ENCODE measurements at places on chromosomes 2 and 18.

- DNase-seq = no peak
Measured at GRCh38 chr2:142681952-142682351, 195.5 kb upstream of the KYNU start.

DNA sequence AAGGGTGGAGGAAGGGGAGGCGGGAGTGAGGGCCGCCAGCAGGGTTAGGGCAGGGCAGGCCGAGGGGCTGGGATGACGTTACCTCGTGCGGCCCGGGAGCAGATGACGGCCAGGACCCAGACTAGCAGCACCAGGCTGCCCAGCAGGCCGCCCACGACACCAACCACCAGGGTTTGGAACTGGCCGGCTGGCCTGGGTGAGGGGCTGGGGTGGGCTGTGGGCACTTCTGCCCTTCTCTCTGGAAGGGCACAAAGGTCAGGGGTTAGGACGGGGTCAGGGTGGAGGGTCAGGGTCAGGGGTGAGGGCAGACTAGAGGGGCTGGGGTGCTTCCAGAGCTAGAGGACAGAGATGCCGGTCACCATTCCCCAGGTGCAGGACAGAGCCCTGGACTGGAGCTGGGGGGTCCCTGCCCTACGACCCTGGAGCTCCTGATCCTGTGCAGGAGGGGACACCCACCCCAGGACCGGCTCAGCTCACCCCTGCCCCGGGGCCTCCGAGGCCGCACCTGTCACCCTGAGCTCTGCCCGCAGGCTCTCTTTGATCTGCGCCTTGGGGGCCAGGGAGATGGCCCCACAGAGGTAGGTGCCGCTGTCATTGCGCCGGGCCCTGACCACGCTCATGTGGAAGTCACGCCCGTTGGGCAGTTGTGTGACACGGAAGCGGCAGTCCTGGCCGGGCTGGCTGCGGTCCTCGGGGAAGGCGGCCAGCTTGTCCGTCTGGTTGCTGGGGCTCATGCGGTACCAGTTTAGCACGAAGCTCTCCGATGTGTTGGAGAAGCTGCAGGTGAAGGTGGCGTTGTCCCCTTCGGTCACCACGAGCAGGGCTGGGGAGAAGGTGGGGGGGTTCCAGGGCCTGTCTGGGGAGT lies 6.3 kb downstream of the PDCD1 start:
- peak; percentile 21 for DNase-seq

- no peak for DNase-seq
Measured at GRCh38 chr18:10898417-10898974, 250.9 kb downstream of the PIEZO2 start.

DNA sequence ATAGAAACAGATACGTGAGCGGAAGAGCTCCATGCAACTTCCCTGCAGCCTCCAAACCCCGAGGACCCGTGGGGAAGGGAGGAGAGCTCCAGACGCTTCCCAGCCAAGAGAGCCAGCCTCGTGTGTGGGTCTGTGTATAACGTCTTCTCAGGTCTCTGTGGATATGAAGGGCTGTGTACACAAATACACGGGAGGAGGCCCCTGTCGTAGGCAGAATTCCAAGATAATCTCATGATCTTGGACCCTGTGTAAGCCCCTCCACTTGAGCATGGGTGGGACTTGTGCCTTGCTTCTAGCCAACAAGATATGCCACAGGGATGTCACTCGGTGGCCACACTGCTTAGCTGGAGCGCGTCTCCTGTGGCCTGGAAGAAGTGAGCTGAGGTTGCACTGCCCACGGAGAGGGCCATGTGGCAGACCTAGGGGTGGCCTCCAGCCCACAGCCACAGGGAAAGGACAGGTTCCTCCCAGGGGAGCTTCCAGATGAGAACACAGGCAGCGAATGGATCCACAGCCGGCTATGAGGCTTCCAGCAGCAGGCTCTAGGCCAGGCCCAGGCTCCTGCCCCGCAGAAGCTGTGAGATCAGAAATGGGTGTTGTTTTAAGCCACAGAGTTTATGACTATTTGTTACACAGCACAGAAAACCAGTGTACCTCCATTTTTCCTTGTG lies 15.6 kb upstream of the KLF11 start:
- DNase-seq = no peak

DNA sequence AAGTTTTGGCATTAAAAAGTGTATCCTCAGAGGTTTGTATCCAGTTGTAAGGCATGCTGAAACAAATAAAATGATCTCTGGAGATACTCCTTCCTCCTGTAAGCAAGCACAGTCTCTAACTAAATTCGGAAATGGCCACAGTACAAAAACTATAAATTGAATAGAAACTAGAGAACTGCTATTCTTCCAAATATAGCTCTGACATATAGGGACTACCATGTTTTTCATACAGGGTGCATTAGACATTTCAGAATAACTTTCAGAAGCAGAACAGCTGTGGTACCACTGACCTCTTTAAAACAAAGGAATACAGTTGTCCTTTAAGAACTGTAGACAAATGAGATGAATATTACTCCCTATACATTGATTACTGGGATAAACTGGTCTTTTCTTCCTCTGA lies 568.5 kb downstream of the ARHGAP15 start:
- DNase-seq = no peak

DNA sequence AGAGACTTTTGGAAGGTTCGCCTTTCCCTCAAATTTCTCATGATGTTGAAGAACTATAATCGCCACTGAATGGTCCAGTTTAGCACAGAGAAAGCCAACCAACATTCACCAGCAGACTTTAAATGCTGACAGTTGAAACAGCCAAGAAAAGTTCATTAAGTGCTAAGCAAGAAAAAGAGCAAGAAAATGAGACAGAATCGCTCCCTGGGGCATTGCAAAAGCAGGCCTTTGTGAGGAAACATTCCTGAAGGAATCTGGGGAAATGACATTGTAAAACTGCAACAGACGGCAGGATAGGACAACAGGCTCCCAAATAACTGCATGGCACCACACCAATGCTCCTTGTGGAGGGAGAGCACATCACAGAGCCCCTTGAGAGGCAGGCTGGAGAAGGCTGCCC lies 269.3 kb upstream of the ID2 start:
- no peak for DNase-seq
